Stimulated activated CD4-positive, alpha-beta T cell treated with anti-CD3 and anti-CD28 coated beads, TNF-alpha, amount 100 ng/mL, for 48 hours (primary cell): ENCODE measurements at places on chromosomes 1 and 21.

- no peak for DNase-seq
Observed at GRCh38 chr1:226712742-226713419, 26.2 kb downstream of the ITPKB start.

DNA sequence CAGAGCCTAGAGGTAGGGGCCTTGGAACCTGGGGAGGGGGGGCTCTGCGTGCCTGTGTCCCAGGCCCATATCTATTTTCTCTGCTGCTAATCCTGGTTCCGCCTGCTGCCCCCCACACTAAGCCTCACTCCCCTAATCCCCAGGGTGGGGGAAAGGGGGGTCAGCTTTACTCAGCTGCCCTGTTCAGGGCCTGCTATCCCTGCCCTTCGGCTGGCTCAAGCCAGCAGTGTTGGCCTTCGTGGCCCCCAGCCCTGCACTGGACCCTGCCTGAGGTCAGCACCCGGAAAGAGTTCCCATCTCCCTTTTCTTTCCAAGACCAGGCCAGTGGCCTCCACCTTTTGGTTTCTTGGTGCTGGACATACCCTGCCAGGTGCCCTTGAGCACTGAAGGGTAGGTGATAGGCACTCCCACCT lies 8.4 kb downstream of the ZBTB7B start:
- DNase-seq, result no peak

DNA sequence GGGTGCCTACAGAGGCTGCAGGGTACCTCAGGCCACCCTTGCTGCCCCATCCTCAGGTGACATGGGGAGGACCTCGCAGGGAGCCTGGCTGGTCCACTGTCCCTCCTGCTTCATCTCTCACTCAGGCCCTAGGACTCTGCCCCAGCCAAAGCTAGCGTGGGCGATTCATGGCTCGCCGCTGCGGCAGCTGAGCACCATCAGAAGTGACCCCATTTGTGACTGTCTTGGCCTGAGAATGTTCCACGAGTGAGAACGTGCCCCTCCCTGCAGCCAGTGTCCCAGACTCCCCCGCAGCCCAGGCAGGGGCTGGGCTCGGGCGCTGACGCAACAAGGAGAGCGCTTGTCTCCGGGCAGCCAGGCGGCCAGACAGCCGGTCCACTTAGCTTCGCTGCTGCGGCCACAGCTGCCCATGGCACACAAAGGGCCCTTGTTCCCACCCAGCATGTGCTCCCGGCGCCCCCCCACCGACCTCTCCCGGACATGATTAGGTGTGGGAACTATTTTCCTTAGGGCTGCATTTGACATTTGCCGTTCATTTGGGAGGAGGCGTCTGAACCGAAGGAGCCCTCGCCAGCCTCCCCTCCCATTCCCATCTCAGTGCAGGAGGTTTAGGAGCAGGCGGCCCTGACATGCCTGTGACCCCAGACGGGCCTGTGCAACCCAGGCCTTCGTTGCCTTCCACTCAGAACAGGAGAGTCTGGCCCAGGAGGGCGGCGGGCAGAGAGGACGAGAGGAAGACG lies 19.3 kb upstream of the POFUT2 start:
- no peak for DNase-seq

DNA sequence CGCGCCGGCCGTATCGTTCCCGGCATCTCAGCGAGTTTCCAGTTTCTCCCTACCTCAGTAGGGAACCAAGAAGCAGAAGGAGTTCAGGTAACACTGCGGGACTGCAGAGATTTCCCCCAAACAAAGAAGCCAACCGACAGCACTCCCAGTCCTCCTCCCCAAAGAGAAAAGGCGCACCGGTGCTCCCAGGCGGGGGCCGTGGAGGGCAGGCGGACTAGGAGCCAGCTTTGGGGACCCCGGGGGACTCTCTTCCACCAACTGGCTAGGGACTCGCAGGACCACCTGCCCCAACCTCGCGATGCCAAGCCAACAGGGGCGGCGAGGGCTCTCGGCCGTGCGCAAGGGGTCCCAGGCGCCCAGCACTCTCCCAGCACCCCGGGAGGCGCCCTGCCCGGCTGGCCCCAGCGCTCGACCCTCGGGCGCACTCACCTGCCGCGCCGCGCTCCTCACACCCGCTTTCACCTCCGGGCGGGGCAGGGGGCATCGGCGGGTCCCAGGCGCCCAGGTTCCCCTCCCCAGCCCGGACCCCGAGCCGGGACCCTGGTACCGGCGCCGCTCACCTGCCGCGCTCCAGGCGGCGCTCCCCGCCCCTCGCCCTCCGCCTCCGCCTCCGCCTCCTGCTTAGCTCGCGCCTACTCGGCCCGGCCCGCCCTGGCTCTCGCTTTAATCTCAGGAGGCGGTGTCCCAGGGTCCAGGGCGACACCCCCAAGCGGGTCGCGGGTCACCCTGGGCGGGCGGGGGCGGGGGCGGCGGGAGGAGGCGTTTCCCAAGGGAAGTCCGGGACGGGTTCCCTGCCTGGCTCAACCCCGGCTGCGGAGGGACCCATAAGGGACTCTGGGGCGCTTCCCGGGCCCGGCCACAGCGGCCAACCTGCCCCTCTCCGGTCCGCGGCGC lies at the start of gene TMPRSS2:
Gene TMPRSS2, minus strand, starts transcription at position 638 of the 894 bp plus-strand sequence. CDS start 10,025 bp downstream, outside the sequence.
- no peak for DNase-seq

GRCh38 chr1:199113265-199113869 lies 474.5 kb downstream of the PTPRC start:
- DNase-seq, result peak; percentile 50

DNA sequence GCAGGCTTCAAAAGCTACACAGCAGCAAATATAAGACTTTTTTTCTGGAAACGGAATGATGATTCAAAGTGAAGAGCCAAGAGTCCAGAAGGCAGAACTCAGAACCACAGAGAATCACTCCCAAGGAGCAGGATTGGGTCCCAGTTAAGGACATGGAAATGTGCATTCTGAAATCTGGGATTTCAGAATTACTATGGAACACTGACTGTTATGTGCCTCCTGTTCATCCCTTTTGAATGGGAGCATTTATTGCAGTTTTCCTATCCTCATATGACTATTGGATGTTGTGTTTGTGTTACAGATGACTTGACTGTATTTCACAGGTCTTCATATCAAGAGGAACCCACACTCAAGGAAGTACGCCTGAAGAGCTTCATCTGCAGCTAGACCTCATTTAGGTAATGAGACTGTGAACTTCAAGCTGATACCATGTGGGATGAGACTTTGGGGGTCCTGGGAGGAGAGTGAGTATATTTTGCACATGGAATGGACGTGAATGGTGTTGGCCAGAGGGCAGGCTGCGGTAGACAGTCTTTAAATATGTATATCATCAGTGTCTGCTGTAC lies 17.1 kb upstream of the CAP1 start:
- no peak for DNase-seq

GRCh38 chr1:40479156-40479555 lies 2.1 kb downstream of the ZFP69 start:
- no peak for DNase-seq

DNA sequence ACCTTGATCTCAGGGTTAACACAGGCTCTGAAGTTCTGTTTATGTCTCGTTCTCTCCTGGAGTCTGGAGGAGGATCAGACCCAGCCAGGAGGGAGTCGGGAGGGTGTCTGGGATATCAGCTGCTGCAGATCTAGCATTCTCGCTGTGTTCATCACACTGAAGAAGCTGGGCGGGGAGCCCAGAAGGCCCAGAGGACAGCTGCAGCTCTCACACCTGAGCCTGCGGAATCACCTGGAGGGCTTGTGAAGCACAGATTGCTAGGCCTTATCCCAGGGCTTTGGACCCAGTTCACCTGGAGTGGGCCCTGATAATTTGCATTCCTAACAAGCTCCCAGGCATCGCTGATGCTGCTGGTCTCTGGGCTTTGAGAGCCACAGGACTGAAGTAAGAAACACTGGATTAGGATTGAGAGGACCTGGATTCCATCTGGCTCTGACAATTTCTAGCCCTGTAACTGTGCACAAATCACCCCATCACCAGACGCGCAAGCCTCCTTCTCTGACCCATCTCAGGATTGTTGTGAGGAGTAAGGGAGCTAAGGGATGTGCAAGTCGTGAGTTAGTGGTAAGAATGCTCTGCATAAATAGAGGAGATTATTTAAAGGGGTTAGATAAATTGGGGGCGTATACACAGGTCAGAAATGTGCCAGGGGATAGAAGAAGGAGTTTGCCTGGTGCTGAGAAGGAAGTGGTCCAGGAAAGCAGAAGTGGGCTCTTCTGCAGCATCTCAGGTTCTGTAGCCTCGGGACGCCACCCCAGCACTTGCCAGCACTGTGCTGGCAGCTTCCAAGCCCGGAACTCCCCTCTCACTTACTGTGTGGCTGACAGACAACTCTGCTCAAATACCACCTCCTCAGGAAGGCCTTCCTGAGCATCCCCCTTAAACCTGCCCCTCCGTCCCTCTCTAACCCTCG lies 19.1 kb downstream of the ABCA4 start:
- DNase-seq, result no peak

DNA sequence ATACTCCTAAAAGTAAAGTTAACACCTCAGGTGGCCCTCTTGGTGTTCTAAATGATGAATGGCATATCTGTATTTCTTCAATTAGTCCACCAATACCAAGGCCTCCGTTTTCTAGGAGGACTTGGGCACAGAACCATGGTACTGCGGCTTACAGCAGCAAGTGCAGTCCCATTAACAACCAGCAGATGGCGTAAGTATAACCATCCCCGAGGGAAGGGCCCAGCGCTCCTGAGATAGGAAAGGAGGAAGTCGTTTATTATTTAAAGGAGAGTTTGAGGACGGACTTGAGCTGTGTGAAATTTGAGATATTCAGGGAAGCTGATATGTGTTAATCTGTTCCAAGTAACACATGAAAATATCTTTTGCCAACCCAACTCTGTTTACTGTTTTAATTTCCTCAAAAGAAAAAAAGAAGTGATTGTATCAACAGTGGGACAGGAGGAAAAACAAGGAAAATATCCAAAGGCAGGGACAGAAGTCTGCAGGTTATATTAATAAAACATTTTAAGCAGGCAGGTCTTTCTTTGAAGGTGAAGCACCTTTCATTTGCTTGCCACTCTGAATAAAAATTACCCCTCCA lies 37.7 kb upstream of the KCNJ15 start:
- DNase-seq, result peak; percentile 39

DNA sequence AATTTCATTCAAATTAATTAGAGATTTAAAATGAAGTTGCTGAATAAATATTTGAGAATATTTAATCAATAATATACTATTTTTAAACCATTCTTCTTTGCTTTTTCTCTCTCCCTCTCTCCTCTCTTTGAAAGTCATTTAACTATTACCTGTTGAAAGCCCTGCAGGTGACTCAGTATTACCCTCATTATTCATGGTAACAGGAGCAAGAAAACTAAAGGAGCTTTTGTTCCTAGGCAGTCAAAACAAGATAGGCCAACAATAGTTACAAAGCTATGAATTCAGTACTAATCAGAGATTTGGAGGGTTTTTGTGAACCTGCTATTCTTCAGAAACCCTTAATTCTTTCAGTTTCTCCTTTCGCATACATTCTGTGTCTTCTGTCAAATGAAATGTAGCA lies 721.3 kb upstream of the NCAM2 start:
- no peak for DNase-seq

DNA sequence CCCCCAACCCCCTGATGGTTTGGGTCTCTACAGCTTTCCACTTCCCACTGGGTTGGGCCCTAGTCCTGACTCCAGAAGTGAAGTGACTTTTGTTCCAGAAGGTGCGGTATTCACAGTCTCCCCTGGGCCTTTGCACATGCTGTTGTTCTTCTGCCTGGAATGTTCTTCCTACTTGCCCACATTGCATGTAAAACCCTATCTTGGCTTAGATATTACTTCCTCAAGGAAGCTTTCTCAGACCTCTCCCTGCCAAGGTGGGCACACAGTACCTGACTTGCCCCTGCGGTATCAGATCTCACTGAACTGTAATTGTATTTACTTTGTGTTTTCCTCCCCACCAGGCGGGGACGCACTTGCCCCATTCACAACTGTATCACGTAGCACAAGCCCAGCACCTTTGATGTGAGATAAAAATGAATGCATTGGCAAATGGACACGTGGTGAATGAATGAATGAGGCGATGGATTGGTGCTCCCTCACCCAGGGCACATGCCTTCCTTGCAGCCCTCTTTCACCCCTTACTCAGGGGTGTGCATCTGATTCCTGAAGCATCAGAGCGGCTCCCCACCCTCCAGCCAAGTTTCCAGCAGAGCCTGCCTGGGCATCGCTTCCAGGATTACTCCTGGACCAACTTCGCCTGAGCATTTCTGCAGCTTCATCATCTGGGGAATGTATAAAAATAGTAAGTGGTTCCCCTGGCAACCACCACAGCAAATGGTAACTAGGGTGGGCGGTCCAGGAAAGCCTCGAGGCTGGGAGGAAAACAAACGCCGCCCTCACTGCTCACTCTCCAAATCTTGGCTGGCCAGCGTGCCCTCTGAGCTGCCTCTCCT lies 19.8 kb downstream of the NENF start:
- DNase-seq, result no peak

GRCh38 chr21:45937721-45938452 lies 43.7 kb upstream of the COL6A1 start:
- no peak for DNase-seq

GRCh38 chr21:25080661-25081060 lies 526.6 kb downstream of the MRPL39 start:
- DNase-seq, result no peak

- DNase-seq, result no peak
Observed at GRCh38 chr1:42533101-42533863, 70.2 kb downstream of the CCDC30 start.

DNA sequence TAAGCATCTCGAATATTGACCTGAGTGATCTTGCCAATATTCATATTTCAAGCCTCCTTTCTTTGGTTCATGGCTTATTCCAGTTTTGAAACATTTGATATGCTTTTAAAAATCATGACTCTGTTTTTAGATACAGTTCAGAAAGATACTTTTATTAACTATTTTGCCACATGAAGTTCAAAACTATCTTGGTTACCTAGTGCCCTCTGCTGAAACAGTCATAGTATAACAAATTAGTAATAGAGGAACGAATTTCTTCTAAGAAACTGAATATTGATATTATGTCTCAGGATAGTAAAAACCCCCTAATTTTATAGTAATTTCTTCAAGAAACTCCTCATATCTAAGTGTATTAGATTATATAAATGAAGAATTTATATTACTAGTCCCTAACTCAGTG lies 52.6 kb upstream of the RC3H1 start:
- DNase-seq, result no peak

GRCh38 chr21:15894596-15894995 lies 164.8 kb downstream of the USP25 start:
- DNase-seq, result no peak
